Germinal center (tissue), 1 donor: ENCODE measurements at places on chromosomes 2 and 18.

GRCh38 chr18:7608174-7608550 lies 41.0 kb downstream of the PTPRM start:
- DNase-seq = no peak

DNA sequence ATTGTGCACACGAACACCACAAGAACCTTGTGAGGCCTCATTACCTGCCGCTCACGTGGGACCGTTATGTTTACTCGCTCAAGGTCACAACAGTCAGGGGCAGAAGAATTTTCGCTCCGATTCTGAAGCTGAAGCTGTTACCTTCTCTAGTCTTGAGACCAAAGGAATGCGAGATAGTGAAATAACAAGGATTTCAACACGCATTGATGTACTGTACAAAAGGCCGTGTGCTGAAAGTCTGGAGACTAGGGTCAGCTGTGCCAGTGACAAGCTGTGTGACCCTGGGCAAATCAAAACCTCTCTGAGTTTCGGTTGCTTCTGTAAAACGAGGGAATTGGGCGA lies 583 bp downstream of the NEMP2 start:
- peak; percentile 55 for DNase-seq

DNA sequence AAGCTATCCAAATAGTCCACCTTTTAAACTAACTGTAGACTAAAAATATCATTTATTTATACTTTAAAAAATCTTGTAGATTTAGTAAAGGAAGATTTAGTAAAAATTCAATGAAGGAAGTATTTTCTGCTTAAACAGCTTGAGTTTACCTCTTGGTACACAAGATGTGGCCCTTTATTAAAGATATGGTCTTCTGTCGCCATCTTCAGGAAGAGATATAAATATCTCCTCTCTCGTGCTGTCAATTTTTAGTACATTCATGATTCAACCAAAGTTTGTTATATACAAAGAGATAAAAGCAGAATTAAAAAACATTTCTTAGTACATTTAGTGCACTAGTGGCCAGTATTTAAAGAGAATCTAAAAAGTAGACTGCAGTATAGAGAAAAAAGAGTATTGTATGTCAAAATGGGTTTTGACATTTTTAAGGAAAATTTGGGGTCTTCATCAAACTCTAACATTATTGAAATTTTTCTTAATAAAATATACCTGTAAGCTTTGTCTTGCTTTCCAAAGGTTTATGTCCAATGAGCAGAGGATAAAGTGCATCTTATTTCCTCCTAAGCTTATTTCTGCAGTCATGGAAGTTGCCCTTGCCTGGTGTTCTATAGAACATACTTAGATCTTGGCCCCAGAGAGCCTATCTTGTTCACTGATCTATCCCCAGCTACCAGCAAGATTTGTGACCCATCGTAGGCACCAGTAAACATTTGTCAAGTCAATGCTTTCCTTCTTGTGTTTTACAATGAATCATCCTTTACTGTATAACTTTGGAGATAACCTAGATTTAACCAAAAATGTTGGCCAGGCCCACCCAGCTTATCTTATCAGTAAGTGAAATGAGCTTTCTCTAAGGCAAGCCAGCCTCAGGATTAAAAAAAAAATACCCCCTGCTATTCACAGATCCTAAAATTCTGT lies 18.5 kb upstream of the EML6 start:
- DNase-seq = peak; percentile 13

- DNase-seq = no peak
These were observed 94.8 kb downstream of the FTCDNL1 start for GRCh38 chr2:199756211-199756610.

DNA sequence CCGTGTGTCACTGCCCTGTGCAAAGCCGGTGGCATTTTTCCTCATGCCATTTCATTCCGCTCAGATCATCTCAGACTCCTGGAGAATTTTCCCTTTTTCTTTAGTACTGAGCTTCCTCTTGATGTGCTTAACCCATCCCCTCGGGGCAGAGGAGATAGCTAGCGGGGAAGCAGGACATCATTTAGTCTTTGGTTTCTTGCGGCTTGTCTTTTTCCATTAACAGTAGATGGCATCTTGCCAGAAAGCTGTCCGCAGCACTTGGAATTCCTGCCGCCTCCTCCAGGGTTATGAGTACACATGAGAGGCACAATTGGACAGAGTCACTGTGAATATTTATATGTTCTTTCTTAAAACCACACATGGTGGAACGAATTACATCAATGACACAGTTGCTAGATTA lies 226.6 kb downstream of the ALPK2 start:
- DNase-seq = no peak

DNA sequence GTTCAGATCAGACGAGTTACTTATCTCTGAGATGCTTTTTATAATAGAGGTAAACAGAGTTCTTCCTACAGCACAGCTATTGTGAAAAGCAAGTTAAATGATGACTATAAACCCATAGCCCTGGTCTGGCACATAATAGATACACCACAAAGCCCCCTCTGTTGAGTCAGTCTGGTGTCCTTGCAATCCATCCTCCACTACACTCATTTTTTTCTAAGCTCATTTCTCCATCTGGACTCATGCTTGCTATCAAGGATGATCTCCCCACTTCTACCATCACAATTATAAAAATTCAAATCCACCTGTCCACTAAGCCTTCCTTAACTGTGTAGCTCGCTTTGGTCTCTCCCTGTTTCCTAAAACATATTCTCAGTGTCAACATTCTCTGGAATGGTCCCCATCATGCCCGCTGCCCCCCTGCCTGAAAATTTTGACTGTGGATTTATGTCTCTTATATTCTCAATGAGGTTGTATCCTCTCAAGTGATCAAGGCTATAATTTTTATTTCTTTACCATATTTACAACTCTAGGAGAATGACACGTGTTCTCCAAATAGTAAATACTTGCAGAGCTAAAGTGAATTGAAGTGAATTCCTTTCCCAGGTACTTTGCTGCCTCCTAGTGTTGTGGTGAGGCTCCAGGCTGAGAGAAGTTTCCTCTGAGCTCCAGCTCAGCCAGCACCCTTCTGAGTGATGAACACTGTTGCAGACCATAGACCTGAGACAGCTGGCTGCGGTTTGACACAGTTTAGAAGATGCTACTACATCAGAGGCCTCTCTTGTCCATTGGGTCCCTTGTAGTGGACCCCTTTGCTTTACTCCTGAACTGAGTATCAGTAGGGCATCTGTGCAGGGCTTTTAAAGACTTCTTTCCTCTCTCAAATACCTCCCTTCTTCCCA lies 108.7 kb downstream of the DPP10 start:
- no peak for DNase-seq

DNA sequence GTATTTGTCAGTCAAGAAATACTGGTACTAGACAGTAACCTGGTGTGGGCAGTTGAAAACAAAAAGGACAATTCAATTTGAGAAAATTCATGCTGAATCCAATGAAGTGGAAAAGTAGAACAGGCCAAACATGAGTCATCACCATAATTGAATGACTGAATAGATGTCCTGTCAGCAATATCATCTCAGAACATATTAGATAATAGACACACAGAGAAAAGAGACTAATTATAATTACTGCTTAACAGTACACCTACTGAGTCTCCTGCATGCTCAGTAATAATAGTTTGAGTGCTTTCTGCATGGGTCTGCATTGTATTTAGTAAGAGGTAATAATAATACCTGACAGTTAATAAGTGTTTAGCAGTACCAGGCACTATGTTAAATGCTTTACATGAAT lies 138.6 kb upstream of the ZC3H15 start:
- no peak for DNase-seq

- peak; percentile 72 for DNase-seq
These were observed 599 bp downstream of the ADAM23 start for GRCh38 chr2:206443735-206444527.

DNA sequence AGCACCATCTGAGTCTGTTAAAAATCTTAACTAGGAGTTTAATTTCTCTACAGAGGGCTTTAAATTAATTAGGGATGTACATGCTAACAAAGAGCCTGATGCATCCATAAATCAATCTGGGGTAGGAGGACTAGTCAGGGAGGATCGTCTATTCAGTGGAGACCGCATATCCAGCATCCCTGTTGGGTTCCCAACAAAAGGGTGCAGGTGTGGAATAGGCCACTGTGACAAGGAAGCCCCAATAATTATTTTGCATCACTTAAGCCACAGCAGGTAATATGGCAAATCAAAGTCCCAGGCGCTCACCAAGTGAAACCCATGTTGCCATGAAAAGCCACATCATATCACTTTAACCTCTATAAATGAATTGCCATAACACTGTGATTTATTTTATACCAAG lies 392.3 kb downstream of the NCKAP5 start:
- no peak for DNase-seq

GRCh38 chr2:42796427-42797248 lies 4.3 kb upstream of the HAAO start:
- no peak for DNase-seq

- DNase-seq = no peak
These were observed 1.5 kb upstream of the EVX2 start for GRCh38 chr2:176085120-176085788.

- DNase-seq = no peak
These were observed 21.3 kb downstream of the PPP3R1 start for GRCh38 chr2:68231061-68231372.

DNA sequence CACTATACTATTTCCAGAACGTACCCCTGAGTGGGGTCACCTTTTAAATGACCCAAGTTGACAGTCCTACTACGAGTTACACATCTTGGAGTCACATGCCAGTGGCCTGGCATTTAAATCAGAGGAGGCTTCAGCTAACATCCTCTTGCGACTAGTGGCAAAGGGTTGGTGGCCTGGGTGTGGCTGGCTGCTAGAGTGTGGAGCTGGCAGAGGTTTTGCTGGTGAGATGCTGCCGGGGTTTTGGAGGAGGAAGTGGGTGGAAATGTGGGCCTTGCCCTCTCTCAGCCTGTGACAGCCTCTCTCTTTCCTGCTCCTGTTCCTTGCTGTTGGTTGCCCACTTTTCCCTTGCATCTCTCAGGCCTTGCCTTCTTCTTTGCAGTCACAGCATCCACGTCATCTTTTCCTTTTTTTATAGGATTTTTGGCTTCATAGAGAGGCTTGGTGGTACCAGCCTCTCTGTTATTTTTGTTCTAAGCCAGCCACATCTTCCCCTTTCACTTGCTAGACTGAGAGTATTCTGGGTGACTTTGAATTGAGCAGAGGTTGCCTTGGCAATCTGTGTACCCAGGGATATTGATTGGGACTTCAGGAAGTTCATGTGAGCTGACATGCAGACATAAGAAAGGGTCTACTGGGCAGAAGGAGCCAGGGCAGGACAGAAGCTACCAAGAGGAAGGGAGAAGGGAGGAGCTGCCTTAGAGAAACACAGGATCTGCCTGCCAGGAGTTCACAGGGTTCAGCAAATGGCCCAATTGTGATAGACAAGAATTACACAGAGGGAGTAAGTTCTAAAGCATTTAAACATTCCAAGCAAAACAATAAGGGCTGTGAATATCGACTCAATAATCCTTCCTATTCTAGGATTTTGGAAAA lies 55.4 kb downstream of the CDC42EP3 start:
- peak; percentile 55 for DNase-seq

GRCh38 chr2:169815849-169816248 lies 8.9 kb downstream of the METTL5 start:
- DNase-seq = no peak

DNA sequence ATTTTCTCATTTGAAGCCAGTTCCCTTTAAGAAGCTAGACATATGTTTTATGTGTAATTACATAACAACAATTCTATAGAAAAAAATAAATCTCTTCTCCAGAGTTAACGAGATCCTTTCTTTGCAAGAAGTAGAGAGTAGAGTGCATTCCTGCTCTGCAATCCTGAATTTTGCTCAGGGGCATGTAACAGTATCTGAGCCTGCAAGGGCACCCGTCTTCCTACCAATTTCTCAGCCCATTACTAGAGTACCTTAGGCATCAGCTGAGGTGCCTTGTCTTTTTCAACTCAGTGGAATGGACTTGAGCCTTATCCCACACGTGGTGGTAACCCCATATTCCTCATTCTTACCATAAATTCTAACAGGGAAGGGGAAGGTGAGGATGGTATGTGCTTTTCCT lies 205.9 kb downstream of the IKZF2 start:
- DNase-seq = no peak

GRCh38 chr2:86229221-86229620 lies 30.0 kb downstream of the MRPL35 start:
- peak; percentile 53 for DNase-seq

DNA sequence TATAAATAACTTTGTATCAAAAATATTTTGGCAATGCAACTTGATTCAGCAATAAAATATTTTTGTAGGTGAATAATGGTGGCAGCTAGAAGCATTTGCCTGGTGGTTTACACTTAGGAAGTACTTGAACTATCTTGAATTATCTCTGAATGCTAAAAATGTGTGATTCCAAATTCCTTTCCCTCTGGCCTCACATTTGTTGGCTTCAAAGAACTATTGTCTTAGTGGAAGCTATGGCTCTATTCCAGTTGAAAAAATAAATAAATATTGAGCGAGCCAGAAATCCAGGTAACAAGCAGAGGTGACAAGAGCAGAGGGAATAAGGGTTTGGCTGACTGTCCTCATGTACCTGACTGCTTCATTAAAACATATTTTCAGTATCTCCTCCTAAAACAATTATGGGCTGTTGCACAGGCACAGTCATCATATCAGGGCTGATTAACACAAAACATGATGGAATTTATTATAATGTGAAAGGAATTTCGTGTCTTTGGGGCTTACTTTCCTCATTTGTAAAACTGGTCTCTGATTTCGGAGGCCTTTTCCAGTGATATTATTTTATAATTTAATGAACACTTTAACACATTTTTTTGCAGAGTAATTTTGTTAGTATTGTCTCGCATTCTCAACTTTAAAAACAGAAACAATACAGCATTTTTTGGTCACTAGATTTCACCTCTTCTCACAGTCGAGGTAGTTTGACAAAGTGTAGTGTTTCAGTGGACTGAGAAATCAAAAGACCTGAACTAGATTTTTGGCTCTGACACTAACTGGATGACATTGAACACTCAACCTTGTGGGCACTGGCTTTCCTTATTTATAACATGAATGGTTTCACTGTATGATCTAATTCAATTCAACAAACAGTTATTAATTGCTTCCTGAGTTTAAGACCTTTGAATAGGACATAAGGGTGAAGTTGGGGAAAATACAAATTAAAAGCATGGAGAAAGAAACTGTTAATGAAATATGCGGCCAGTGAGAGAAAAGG lies 7.8 kb upstream of the CAVIN2 start:
- no peak for DNase-seq

DNA sequence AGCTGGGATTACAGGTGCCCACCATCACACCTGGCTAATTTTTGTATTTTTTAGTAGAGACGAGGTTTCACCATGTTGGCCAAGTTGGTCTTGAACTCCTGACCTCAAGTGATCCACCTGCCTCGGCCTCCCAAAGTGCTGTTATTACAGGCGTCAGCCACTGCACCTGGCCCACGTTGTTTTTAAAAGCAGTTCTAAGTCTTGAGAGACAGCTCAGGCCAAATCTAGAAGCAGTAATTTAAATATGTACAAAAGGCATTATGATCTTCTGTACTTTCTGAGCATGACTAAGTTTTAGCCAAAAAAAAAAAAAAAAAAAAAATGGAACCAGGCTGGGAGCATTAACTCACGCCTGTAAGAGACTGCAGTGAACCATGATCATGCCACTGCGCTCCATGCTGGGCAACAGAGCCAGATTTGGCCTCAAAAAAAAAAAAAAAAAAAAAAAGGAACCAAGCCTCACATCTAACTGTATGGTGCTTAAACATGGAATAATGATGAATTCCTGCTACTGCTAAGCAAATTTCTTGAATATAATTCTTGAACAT lies 4.0 kb downstream of the ABHD3 start:
- no peak for DNase-seq

GRCh38 chr2:113858764-113859163 lies 31.1 kb upstream of the ACTR3 start:
- DNase-seq = no peak

GRCh38 chr2:60320724-60321123 lies 232.7 kb downstream of the BCL11A start:
- DNase-seq = no peak

GRCh38 chr18:8938817-8939216 lies 163.7 kb upstream of the NDUFV2 start:
- no peak for DNase-seq

GRCh38 chr2:45922577-45922988 lies 271.1 kb downstream of the PRKCE start:
- no peak for DNase-seq
